Stimulated activated CD8-positive, alpha-beta memory T cell treated with anti-CD3 and anti-CD28 coated beads, Interleukin-7, amount 100 ng/mL, for 4 hours (primary cell): ENCODE measurements at places on chromosomes 12 and 14.

GRCh38 chr12:113278633-113279032, 56.3 kb downstream of the SLC8B1 start:
- DNase-seq: no peak

- DNase-seq: no peak
Observed at GRCh38 chr12:1859643-1860042, 39.3 kb downstream of the LRTM2 start.

DNA sequence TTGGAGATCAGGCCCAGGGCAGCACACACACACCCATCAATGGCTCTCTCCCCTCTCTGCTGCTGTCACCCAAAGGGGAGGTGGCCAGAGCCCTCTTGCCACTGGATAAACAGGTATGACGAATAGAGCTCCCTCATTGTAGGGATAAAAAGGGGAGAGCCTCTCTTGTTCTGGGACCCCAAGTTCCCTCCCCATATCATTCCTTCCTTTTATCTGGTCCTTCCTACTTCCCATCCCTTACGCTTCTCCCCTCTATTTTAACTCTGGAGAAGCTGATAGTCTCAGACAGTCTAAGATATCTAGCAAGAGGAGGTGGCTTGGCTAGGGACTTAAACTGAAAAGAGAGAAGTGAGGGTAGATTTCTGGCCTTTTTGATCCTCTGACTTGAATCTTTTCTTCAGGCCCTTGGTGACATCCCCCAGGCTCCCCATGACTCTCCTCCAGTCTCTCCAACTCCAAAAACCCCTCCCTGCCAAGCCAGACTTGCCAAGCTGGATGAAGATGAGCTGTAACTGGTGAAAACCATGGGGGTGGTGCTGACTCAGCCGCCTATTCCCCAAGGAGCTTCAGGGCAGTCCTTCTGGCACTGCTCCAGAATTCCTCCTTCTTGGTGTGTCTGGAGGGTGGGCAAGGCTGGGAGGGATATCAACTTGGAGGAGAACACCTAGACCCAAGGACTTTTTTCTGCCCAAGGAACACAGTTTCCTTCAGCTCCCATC, 5.3 kb downstream of the ARHGEF25 start:
- no peak for DNase-seq

DNA sequence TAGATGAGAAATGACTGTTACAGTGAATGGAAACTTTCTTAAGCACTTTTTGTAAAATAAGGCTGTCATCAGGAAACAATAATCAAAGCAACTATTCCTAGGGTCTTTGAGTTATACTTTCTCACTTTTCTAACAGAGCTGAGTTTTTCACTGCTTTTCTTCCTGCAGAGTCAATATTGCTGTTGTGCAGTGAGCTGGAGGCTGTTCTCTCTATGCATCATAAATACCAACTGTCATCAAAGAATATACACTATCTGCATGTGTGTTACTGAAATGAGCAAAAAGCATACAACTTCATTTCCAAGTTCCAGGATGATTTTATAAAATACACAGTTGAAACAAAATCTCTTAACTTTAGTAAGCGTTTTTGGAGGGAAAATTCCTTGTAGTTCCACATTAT, 110.4 kb upstream of the CPSF6 start:
- DNase-seq: no peak

DNA sequence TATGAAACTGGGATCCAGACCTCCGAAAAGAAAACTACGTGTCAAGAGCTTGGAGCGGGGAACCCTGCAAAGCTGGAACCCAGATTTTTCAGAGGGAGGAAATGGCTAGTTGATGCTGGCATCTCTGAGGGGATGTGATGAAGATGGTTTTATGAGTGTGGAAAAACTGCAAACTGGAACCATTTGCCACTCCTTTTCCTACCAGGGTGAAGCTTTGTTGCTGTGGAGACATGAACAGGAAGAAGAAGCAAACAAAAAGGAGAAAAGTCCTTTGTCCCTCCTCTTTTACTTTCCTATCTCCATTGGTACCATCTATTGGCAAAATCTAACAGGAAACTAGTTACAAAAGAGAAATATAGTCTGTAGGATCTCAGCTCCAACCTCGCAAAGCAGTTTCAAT, 39.2 kb downstream of the CDK17 start:
- DNase-seq: no peak

DNA sequence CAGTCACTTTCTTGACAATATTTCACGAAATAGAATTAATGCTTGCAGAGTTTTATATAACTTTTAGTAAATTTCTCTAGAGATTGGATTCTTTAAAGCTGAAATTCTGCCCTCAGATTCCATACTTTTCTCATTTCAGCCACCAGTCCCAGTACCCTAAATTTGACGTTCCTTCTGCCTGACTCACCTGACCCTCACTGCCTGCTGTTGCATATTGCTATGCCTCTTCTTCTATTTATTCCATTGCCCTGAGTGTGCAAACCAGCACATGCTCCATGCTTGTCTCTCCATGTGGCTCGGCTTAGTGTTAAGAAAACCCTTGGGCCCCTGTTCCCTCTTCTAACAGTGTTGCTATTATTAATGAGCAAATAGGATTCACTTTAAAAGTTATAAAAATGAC, 533.3 kb downstream of the LRFN5 start:
- no peak for DNase-seq

- DNase-seq: no peak
Observed at GRCh38 chr14:89551432-89551831, 134.4 kb upstream of the FOXN3 start.

- no peak for DNase-seq
Observed at GRCh38 chr14:68309616-68310015, 483.3 kb downstream of the ZFP36L1 start.

- no peak for DNase-seq
Observed at GRCh38 chr12:113416091-113416754, 6.0 kb upstream of the SDSL start.
